Natural killer cell (primary cell): ENCODE measurements at places on chromosomes 1 and 21. TPM values are rescaled to one million over a fixed set of nuclear protein-coding genes. Genes with fewer than 3 reads are reported as not detected.

The IVL gene
- total RNA-seq, result not detected

The RAB3B gene
- total RNA-seq, result 0.03 TPM

The LRRC39 gene
- total RNA-seq, result 3.2 TPM

The GJA8 gene
- total RNA-seq, result not detected

The OR6N1 gene
- not detected for total RNA-seq

The TSPAN2 gene
- total RNA-seq, result 28.6 TPM

The LCE3D gene
- total RNA-seq, result not detected

The SLC44A5 gene
- not detected for total RNA-seq

The TMEM59 gene
- total RNA-seq, result 202 TPM

The GJA5 gene
- total RNA-seq, result not detected

The SHISA4 gene
- 0.54 TPM for total RNA-seq

The CRABP2 gene
- total RNA-seq, result 3.8 TPM

The TIE1 gene
- 10.7 TPM for total RNA-seq

The KRTAP8-1 gene
- total RNA-seq, result not detected

The ARTN gene
- total RNA-seq, result not detected

The FYB2 gene
- total RNA-seq, result not detected

GRCh38 chr1:7281821-7282220 is 489.3 kb upstream of the VAMP3 start:
- DNase-seq, result no peak

- DNase-seq, result no peak
Measured at GRCh38 chr1:214400131-214400530, 119.2 kb downstream of the SMYD2 start.

DNA sequence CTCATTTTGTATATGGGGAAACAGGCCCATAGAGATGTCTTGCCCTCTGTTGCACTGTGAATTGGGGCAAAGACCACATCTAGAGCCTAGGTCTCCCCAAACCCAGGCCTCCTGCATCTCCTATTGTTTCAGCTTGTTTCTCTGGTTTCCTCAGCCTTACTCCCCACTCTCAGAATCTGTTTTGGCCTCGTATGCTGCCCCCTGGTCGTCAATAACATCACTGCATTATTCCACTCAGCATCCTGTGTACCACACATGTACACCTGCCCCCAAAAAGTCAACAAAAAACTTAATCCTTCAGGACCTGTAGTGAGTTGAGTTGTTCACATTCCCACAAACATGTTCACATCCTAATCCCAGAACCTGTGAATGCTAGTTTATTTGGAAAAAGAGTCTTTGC is 184.8 kb downstream of the BRINP2 start:
- no peak for DNase-seq

- DNase-seq, result no peak
Measured at GRCh38 chr1:25744140-25744581, 55.8 kb upstream of the SELENON start.

- peak; percentile 29 for DNase-seq
Measured at GRCh38 chr1:145858238-145858900, 512 bp downstream of the PIAS3 start.

GRCh38 chr1:68111519-68112436 is 61.4 kb upstream of the DIRAS3 start:
- DNase-seq, result no peak

DNA sequence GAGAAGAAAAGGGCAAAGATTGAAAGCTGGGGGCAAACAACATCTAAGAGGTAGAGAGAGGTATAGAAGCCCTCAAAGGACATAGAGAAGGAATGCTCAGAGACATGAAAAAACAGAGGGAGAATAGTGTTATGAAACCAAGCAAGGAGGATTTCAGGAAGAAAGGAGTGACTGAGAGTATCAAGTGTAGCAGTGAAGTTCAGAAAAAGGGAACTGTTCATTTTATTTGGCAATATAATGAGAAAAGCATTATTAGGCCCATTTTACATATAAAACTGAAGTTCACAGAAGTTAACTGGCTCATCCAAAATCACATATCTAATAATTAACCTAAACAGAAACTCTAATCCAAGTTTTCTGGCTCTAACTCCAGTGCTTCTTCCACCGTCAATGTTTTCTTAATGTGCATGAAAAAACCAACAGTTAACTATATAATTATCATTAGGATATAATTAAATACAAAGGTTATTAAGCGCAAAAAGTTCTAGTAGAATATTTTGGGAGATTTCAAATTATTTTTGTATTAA is 17.7 kb downstream of the NEXN start:
- no peak for DNase-seq

- DNase-seq, result no peak
Measured at GRCh38 chr1:16020325-16020724, 1.5 kb upstream of the CLCNKA start.

- no peak for DNase-seq
Measured at GRCh38 chr1:10195570-10195969, 14.8 kb upstream of the KIF1B start.

DNA sequence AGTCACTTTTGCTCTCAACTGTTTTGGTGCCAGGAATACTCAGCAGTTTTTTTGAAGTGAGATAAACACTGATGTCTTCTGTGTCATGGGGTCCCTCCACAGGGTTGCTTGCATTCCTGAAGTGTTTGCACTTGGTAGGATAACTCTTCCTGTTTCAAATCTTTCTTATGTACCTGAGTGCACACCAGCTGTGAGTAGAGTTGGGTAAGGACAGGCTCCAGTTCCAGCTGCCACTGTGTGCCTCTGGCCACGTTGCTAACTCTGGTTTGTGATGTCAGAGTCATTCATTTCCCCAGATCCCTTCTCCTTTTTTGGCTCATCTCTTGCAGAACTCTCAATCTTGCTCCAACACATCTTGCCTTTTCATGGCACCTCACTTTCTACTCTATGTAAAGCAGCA is 356.3 kb upstream of the B3GALT2 start:
- no peak for DNase-seq

- no peak for DNase-seq
Measured at GRCh38 chr1:198102454-198102827, 54.4 kb upstream of the NEK7 start.

GRCh38 chr1:177660188-177660587 is 309.7 kb downstream of the SEC16B start:
- no peak for DNase-seq

DNA sequence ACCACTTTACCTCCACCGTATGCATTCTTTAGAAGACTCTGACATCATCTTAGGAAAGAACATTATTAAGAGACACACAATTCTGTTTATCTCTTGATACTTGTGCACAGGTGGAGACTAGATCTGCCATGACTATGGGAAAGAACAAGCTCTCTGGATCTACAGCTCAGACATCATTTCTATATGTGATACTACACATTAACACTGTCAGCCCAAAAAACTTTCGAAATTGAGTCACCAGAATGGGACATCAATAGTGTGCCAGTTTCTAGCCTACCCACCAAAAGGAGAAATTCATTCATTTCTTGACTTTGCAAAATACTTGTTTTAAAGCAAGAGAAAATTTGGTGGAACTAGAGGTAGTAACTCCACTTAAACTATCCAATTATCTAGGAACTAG is 6.0 kb upstream of the EVI5 start:
- no peak for DNase-seq

GRCh38 chr1:151458802-151459330 is 428 bp downstream of the POGZ start:
- peak; percentile 57 for DNase-seq

GRCh38 chr1:240487493-240487892 is 124.5 kb downstream of the GREM2 start:
- DNase-seq, result no peak

- no peak for DNase-seq
Measured at GRCh38 chr1:31800674-31800967, 15.2 kb downstream of the SPOCD1 start.

GRCh38 chr1:201137579-201138310 is 10.8 kb upstream of the ASCL5 start:
- no peak for DNase-seq

- no peak for DNase-seq
Measured at GRCh38 chr1:101145449-101145820, 91.4 kb upstream of the S1PR1 start.

- no peak for DNase-seq
Measured at GRCh38 chr1:214557952-214558735, 6.7 kb upstream of the PTPN14 start.

DNA sequence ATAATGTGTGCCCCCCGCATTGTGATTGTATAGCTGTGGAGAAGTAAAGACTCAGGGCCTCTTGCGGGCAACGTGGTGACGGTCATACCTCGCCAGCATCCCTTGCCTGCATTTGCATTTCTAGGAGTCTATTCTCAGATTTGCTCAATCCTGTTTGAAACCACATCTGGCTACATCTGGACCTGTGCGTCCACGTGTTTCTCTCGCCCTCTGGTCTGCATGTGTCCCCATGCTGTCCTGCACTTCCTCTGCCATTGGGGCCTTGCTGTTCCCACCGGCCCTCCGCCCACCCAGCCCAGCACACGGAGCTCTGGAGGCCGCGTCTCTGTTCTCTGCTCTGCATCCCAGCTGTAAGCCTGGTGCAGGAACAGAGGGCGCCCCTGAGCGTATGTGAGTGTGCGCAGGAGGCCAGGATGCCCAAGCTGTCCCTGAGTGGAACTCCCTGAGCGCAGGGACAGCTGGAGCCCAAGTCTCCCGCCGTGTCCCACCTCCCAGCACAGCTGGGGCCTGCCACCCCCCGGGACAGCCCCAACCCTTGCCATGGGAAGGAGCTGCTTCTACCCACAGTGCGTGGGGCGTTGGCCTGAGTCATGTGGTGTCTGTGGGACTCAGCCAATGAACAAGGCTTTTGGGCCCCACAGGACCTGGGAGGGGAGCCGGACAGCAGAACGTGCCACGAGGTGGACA is 1.6 kb downstream of the KRTAP10-2 start:
- DNase-seq, result no peak

DNA sequence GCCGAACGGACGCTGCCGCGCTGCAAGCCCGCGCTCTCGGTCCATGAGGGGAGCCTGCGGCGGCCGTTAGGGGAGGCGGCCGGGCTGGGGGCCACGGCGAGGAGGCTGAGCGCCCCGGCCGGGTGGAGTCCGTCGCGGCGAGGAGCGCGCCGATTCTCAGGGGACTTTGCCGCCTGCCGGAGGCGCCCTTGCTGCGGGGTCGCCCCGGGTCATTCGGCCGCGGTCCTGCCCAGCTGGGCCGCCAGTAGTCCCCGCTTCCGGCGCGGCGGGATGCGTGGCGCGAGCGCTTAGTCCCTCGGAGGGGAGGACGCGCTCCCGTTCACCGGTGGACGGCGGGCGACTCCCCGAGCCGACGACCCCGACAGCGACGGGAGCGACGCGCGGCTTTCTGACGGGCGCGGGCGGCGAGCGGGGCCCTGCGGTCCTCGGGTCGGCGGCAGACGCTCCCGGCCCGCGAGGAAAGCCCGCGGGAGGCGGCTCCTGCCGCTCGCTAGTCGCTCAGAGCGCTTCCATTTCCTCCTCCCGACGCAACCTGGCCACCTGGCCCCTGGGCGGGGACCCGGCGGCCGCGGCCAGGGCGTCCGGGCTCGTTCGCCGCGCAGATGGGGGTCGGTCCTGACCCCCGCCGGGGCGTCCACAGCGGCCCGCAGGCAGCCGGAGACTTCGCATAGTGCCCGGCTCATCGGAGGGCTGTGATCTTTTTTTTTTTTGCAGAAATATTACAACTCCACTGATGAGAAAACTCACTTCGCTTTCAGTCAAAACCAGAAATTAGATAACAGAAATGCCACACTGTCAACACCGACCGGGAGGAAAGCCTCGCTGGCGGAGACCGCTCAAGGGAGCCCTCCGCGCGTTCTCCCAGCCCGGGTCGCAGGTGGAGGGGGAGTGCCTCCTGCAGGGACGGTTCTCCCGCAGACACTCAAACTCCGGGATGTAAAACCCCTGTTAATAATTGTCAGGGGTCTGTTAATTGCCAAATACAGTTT is 641 bp upstream of the ZBTB21 start:
- DNase-seq, result peak; percentile 24

- DNase-seq, result no peak
Measured at GRCh38 chr1:10596780-10597179, 122.0 kb downstream of the PEX14 start.

- DNase-seq, result no peak
Measured at GRCh38 chr1:214551436-214552173, at the start of gene PTPN14. Gene PTPN14 (minus strand): TSS chr1:214551602. CDS start chr1:214464803, 86,799 bp downstream.

DNA sequence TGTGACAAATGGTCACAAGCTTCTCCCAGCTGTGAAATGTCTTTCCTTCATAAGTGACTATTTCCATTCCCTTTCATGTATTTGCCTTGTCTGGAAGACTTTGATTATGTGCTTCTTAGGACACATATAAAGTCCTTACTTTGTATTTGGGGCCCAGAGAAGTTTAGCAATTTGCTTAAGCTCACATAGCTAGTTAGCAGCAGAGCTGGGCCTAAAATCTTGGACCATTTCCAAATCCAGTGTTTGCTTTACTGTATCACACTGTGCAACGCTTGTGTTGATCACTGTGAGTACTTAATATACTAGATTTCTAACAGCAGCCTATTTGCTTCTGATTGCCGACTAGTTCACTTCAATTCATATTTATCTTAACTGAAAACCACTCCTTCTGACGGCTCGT is 2.2 kb upstream of the KCNA3 start:
- peak; percentile 46 for DNase-seq

DNA sequence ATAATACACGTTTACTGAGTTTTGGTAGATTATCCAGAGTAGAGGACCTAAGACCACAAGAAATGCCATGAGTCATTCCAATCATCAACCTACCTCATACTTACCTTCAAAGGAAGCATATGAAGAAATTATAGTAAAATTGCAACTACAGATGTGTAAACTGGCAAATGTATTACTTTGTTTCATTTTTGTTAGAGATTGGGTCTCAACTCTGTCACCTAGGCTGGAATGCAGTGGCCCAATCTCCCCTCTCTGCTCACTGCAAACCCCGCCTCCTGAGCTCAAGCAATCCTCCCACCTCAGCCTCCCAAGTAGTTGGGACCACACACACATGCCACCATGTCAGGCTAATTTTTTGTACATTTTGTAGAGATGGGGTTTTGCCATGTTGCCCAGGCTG is 5.2 kb downstream of the TMCO1 start:
- DNase-seq, result no peak

DNA sequence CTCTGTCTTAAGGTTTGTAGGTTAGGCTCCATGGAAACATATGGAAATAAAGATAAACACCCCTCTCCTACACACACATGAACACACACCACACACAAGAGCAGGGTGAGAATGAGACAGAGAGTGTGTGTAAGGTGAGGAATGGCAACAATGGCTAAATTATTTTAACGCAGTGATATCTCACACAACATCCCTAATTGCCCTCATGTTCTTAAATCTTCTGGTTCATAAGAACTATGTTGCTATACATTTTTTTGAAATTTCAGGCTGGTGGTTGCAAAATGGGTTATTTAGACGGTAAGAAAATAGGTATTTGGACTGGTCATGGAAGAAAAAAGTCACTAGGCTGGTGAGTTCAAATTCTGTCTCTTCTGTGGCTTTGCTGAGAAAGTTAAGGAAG is 316.7 kb upstream of the ESRRG start:
- no peak for DNase-seq

DNA sequence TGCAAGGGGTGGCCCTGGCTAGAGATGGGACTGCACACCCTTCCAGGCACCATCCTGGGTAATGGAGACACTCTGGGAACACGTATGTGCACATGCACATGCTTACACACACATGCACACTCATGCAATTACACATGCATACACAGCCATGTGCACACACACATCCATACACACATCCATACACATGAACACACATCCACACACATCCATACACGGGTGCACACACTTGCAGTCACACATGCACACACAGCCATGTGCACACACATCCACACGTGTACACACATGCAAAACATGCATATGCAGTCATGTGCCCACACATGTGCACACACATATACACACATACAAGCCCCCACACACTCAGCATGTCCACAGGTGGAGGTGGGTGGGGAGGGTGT is 22.3 kb upstream of the POFUT2 start:
- DNase-seq, result no peak

GRCh38 chr1:17292299-17293160 is 15.5 kb upstream of the PADI4 start:
- no peak for DNase-seq

GRCh38 chr1:235532360-235532759 is 28.1 kb upstream of the B3GALNT2 start:
- no peak for DNase-seq
